ENCODE measurements at places on chromosomes 12 and 14.

GRCh38 chr12:27260746-27261145 lies 16.7 kb downstream of the STK38L start:
- no peak for DNase-seq

DNA sequence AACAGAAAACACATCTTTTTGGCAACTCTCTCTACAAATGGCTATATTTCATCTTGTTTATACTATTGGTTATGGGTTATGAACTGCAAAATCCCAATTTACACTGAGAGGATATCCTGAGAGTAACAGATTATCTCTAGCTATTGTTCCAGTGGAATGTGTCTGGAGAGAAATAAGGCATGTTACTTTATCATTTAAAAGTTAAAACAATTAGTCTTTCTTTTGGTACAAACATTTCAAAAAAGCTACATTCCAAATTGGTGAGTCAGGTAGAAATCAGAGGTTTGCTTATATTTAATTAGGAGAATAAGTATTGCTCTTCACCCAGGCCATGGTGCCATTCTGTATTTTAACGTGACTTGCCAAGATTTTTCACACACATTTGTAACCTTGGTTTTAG lies 411.6 kb downstream of the CCER1 start:
- no peak for DNase-seq

DNA sequence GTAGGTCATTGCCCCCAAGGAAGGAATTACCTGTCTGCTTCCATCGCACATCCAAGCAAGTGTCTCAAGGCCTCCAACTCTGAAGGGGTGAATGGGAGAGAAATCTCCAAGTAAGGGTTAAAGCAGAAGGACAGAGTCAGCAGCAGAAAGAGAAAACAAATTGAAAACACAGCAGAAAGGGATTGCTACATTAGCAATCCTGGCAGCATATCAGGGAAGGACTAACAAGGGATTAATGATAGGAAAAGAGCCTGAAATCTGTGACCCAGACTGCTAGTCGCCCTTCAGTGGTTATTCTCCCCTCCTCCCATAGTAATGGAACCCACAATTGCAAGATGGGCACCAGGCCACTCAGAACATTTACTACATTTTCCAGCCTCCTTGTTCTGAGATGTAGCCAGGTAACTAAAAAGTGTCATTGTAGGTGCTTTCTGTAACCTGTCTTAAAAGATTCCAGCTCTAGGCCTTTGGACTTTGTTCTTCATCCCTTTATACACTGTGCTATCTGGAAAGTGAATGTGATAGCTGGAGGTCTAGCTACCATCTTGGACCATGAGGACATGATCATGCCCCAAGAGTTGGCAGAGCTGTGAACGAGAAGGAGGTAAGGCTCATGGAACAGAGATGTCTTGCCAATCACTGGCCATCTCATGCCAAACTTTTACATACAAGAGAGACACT lies 36.0 kb downstream of the MAP3K9 start:
- no peak for DNase-seq

DNA sequence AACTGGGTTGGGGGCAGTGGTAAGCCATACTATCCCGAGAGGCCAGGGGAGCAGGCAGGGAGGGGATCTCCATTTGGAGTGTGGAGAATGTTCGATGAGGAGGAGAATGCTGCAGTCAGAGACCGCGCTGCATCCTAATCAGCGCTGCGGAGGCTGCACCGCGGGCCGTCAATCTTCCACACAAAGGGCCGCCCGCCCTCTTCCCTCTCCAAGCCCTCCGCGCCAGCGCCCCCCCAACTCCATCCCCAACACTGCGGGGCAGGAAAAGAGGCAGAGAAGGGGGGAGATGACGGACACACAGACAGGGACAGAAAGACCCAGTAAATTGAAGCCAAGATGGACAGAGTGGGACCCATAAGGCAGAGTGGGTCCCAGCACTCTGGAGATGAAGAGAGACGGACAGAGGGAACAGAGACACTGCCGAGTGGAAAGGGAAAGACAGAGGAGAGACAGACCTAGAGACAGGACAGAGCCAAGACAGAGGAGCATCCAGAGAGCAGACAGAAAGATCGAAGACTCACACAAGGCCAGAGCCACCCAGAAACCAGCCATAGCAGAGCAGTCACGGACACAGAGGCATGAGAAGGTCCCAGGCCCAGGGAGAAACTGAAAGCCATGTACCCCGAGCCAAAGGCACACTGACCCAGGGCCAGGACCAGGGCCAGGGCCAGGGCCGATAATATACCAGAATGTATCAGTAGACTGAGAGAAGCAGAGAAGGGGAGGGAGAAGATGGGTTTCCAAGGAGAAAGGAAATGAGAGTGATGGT lies 3.5 kb downstream of the CISTR start:
- DNase-seq = no peak

DNA sequence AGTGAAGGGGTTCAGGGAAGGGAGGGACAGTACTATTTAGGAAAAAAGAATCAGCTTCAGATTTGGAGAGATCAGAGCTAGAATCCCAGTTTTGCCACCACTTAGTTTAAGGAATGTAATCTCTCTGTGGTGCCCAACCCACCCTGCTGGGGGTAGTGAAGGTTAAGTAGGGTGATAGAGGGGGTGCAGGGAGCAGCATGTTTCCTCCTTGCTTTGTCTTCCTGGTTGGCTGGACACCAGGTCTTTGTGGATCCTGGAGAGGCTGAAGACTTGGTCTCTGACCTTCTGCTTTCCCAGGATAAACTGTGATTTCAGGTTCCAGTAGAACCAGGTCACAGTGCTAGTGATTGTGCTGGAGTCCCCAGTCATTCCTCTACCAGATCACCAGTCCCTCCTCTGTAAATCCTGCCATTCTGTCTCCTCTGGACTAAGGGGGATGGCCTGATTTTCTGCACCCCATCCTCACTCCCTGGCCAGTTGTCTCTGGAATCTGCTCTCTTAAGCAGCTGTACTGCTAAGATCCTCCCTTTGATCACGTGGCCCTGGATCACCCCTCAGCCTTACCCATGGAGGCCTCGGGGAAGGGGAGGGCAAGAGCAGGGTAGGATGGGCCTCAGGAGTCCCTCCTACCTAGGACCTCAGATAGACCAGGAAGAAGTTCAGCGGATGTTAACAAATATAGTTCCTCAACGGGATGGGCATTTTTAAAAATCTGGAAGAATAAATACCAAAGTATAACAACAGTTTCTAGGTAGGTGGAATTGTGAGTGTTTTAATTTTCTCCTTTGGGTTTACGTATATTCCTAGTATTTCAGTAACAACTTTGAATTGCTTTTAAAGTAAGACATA lies 3.1 kb downstream of the MAP3K12 start:
- DNase-seq = no peak

- no peak for DNase-seq
Observed at GRCh38 chr12:47730341-47730744, 5.1 kb upstream of the ENDOU start.

- DNase-seq = no peak
Observed at GRCh38 chr12:71439613-71440344, at the start of gene LGR5. TSS of gene LGR5 (plus strand) at chr12:71439798. CDS start at chr12:71440081, 283 bp downstream.

GRCh38 chr12:27554421-27555186 lies 30.6 kb downstream of the PPFIBP1 start:
- no peak for DNase-seq

- DNase-seq = no peak
Observed at GRCh38 chr12:87793131-87793530, 236.1 kb downstream of the C12orf50 start.

- DNase-seq = peak; percentile 32
Observed at GRCh38 chr14:106209755-106210154, 683.4 kb downstream of the TMEM121 start.

DNA sequence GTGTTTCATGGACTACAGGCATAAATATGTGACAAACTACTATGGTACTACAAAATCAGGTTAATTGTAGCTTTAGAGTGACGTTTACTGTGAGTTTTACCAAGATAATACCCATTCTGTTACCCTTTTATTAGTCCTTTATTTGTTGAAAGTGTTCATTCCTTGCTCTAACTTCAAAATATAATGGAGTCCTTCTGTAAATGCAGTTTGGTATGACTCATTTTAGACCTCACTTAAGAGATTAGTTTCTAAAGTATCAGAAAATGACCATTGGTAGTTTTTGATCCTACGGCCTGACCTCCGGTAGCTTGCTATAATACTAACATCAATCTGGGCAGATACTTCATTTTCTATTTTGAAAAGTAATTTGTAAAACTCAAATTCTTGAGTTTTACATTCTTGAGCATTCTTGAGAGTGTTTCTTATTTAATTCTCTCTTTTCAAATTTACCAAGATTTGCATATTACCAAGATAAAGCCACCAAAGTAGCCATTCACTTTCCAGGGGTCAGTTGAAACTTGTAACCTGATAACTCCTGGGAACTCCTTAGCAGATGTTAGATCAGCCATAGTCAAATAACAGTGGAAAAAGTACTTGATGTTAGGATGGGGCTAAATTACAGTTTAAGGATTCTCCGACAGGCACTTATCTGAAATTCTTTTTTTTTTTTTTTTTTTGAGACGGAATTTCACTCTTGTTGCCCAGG lies 4.2 kb downstream of the HSPA2 start:
- no peak for DNase-seq

DNA sequence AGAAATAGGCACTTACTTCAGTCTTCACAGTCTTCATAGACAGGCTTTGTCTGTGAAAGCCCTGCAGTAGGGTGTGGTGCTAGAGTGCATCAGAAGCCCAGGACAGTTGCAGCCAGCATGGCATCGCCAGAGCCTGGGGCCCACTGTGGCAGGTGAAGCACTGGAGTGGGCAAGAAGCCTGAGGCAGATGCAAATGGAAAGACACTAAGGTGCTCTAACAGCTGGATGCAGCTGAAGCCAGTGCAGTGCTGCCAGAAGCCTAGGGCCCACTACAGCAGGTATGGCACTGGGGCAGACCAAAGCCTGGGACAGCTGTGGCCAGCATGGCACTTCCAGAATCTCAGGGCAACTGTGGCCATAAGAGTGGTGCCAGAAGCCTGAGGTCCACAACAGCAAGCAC lies 358.6 kb downstream of the SYT1 start:
- no peak for DNase-seq

GRCh38 chr12:108802101-108802961 lies 55.1 kb downstream of the SSH1 start:
- DNase-seq = no peak

GRCh38 chr12:82507686-82508085 lies 149.4 kb downstream of the METTL25 start:
- no peak for DNase-seq

- DNase-seq = no peak
Observed at GRCh38 chr14:53126731-53127130, 26.4 kb downstream of the DDHD1 start.

DNA sequence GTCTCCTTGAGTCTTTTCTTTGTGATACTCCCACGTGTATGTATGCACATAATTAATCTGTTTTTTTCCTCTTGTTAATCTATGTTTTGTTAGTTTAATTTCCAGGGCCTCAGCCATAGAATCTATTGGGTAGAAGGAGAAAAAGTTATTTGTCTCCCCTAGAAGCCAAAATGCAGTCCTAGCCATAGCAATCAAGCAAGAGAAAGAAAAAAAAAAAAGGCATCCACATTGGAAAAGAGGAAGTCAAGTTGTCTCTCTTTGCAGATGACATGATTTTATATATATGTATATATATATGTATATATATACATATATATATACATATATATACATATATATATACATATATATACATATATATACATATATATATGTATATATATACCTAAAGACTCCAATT lies 25.4 kb upstream of the ETV6 start:
- no peak for DNase-seq

- no peak for DNase-seq
Observed at GRCh38 chr12:127025545-127025944, 1241.4 kb upstream of the TMEM132C start.

- DNase-seq = no peak
Observed at GRCh38 chr12:40903040-40903439, 210.8 kb downstream of the CNTN1 start.

GRCh38 chr12:124654666-124655047 lies 87.2 kb upstream of the NCOR2 start:
- DNase-seq = no peak

DNA sequence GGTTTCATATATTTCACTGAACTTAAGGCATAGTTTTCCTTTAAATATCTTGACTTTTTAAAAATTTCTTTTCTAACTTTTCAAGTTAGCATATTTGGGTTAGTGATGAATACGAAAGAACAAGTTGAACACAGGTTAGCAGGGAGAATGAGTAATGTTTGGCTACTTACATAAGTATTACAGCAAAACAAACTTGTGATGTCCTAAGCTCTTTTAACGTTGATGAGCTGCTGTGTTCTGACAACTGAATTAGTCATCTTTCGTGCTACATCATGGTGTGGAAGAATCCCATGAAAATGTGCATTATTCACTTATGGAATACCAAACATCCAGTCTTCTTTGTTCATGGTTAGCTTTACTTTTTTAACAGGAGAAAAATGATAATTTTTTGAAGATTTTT lies 36.3 kb upstream of the PDZRN4 start:
- DNase-seq = no peak

GRCh38 chr12:24389394-24389793 lies 439.9 kb upstream of the SOX5 start:
- no peak for DNase-seq

DNA sequence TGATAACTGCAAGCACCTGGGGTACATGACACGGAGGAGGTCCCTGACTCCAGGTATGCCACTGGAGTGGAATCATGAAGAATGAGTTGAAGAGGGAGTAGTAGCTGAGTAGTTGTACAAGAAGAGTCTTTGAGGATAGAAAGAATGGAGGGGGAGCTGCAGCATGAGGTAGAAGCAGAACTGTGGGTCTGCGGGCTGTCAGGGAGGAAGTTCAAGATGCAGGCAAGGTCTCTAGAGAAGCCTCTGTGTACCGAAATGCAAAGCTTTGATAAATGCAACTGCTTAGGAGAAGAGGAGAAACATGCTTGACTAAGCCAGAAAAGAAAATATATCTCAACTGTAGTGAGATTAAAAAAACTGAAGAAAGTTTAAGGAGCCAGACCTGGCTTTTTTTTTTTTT lies 91.5 kb downstream of the CPNE8 start:
- DNase-seq = no peak

DNA sequence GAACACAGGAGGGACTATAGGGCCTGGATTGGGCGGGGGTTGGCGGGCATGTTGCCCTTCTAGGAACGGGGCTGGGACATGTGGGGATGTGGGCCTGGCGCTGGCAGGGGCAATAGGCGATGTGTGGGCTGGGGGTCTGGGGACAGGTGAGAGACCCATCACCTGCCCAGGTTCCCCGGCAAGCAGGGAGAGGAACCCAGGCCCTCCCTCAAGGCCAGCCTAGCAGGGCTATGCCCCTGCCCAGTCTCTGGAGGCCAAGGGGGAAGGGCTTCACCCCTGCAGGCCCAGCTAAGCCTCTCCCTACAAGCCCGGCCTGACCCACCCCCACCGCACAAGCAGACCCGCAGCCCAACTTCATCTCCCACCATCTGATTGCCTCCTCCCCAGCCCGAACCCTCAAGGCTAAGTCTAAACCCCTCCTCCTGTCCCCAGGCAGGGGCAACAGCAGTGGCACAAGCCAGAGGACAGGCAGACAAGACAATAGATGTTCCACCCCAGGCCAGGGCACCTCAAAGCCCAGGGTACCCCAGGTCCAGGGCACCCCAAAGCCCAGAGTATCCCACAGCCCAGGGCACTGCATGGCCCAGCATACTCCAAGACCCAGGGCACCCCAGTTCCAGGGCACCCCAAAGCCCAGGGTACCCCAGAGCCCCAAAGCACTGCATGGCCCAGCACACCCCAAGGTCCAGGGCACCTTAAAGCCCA lies 6.5 kb downstream of the JAG2 start:
- DNase-seq = no peak

Data from activated CD4-positive, alpha-beta T cell treated with anti-CD3 and anti-CD28 coated beads, Interleukin-2, amount 50 U/mL, for 4 hours (primary cell).